ENCODE measurements at places on chromosomes 1 and 21.
A peak's percentile ranks its signal among the peaks of the same experiment; 100 is the strongest.

- DNase-seq = no peak
Measured at GRCh38 chr1:64092851-64093371, 110.5 kb upstream of the UBE2U start.

GRCh38 chr1:63987014-63987627, 213.3 kb downstream of the ROR1 start:
- DNase-seq = no peak

GRCh38 chr1:181089017-181089675, 646 bp downstream of the IER5 start:
- peak; percentile 60 for DNase-seq

DNA sequence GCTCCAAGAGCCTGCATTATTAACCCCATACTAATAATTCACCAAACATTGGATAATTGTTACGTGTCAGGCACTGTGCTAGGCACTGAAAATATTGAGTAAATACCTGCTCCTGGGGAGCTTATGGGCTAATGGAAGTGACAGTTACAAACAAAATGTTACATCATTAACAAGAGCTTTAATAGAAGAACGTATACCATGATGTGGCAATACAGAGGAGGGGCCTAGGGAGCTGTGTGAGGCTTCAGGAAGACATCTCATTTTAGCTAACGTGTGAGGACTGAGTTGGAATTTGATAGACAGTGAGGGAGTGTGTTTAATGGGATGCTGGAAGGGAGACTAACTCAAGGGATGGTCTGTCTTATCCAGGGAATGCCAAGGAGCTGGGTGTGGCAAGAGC, 16.5 kb upstream of the TSPAN2 start:
- no peak for DNase-seq

- DNase-seq = no peak
Measured at GRCh38 chr1:3018576-3018975, 2.7 kb upstream of the ACTRT2 start.

GRCh38 chr1:110087812-110088738, 17.6 kb upstream of the ALX3 start:
- peak; percentile 69 for DNase-seq

GRCh38 chr1:117112047-117112717, 9.4 kb downstream of the TRIM45 start:
- DNase-seq = no peak

DNA sequence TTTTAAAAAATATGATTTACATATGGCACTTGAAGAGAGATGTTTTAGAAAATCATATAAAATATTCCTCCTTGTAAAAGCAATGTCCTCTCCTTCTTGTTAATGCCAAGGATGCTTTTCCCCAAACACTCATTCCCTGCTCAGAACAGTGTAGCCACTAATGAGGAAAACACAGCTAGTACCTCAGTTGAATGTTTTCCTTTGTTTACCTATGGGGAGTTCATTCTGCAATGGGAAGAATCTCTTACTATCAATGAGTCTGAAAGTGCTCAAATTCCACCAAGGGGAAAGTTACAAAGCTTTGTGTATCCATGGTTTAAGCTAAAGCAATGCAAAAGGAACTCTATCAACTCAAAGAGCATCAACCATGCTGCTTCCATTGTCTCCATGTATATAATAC, 221.9 kb upstream of the ADGRL2 start:
- no peak for DNase-seq

GRCh38 chr1:54453509-54453908, 47.3 kb upstream of the SSBP3 start:
- DNase-seq = no peak

DNA sequence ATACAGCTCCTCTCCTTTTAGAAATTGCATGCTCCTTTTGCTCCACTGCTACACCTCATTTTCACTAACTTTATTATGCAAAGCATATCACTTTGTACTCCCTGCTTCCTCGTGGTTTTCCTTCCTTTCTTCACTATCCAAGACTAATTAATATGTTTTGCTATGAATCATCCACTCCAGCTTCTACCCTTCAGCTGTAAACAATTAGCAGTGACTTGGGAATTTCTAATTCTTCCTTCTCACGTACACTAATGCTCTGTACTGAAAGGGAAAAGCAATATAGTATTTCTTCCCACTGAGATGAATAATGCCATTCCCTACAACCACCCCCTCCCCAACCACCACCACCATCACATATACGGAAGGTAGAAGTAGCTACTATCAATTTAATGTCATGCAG, 1917.0 kb downstream of the MRPL39 start:
- DNase-seq = no peak

- no peak for DNase-seq
Measured at GRCh38 chr21:45959182-45959581, 22.4 kb upstream of the COL6A1 start.

DNA sequence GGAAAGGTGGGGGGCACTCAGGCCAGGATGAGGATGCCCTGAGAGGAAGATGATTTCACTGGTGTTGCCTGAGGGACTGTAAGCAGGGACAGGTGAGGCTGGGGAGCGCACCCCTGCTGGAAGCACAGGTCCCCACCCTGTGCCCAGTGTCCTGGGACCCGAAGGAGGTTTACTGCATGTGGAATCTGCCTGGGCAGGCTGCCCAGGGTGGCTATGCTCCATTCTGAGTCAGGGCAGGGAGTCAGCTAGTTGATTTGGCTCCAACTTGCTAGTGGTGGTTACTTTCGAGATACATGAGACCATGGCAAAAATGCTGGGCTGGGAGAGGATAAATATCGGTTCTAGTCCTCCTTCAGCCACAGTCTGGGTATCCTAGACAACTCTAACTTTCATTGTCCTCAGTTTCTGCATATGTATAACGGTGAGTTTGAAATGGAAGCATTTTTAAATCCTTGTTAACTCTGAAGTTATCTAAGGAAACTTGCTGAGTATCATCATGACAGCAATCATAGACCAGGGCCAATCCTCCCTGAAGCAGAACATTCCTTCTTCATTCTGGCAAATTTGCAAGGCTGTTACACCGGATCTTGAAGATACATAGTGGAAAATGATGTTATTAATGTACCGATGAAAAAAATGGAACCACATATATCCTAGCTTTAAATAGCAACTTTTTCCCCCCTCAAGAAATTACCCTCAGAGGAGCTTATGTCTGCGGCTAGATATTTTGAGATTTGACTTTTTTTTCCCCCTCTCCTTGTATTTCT, 7.7 kb downstream of the TLR5 start:
- DNase-seq = no peak

- DNase-seq = no peak
Measured at GRCh38 chr21:37710546-37711285, 205.5 kb downstream of the KCNJ6 start.

- no peak for DNase-seq
Measured at GRCh38 chr1:3461934-3462275, 7.4 kb downstream of the ARHGEF16 start.

- DNase-seq = no peak
Measured at GRCh38 chr1:169060043-169060722, 46.3 kb upstream of the ATP1B1 start.

DNA sequence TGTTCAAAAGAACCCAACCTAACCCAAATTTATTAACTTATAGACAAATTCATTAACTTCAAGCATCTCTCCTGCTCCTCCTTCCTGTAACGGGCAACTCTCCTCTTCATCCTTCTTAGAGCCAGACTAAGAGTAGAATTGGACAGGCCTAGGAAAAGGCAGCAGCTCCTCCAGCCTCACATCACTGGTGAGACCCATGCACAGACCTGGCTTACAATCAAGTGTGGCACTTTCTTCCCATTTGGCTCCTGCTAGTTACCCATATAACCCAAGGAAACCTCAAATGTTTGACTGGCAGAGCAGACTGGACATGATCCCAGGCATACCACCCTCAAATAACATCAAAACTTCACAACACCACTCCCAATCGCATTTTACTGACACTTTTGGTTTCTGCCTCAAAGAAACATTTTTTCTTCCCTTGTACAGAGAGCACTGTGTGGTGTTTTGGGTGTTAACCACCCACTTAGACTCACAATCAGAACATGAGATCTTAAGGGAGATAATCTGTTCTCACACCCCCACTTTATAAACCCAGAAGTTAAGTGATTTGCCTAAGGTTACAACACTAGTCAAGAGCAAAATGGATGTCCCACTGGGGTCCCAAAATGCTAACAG, 101.4 kb downstream of the SIPA1L2 start:
- no peak for DNase-seq

- peak; percentile 48 for DNase-seq
Measured at GRCh38 chr1:6603915-6604558, 1.4 kb upstream of the KLHL21 start.

- DNase-seq = no peak
Measured at GRCh38 chr1:113048064-113048463, 24.9 kb upstream of the LRIG2 start.

DNA sequence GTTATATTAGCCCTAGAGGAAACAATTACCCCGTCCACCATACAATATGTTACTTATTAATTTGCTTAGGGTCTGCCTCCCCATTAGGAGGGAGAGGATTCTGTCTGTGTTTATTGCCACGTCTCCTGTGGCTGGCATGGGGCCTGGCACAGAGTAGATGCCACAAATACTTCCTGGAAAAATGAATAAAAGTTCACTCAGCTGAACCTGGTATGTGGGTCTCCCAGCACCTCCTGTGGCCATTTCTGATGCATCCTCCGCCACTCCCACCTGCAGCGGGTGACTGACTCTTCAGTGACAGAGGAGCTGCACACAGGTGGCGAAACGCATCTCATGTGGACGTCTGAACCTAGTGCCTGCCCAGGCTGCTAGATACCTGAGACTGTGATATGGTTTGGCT, 112.7 kb downstream of the CLIC6 start:
- DNase-seq = no peak

GRCh38 chr1:31872658-31873636, 57.1 kb upstream of the SPOCD1 start:
- DNase-seq = no peak

Measured in activated CD4-positive, alpha-beta T cell treated with anti-CD3 and anti-CD28 coated beads for 36 hours (primary cell).